ENCODE measurements at places on chromosomes 13 and 19. TPM values are rescaled to one million over a fixed set of nuclear protein-coding genes. Genes with fewer than 3 reads are reported as not detected.

Gene TPTE2
- not detected for total RNA-seq

Gene SLC25A23
- 27.5 TPM for total RNA-seq

Gene MIA
- not detected for total RNA-seq

Gene RPS19
- total RNA-seq, result 3,024 TPM

Gene CEACAM4
- not detected for total RNA-seq

Gene NEK5
- not detected for total RNA-seq

DNA sequence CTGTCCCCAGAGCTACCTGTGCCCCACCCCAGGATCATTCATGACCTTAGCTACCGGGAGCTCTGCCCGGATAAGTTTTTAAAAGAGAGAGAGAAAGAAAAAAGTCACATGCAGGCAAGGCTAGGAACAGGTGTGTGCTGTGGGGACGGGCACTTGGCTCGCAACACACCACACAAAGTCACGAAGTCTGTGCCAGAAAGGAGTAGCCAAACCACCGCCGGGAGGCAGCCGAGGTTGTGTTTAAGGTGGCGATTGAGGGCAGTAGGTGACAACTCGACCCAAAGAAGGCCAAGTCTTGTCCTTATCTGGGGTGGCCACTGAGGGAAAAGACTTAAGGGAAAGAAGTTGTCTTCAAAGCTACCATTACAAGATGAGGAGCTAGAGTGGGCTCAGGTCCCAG, 4.6 kb upstream of the TSHZ3 start:
- no peak for DNase-seq

- DNase-seq, result no peak
Measured at GRCh38 chr13:106494936-106495335, 40.5 kb downstream of the EFNB2 start.

DNA sequence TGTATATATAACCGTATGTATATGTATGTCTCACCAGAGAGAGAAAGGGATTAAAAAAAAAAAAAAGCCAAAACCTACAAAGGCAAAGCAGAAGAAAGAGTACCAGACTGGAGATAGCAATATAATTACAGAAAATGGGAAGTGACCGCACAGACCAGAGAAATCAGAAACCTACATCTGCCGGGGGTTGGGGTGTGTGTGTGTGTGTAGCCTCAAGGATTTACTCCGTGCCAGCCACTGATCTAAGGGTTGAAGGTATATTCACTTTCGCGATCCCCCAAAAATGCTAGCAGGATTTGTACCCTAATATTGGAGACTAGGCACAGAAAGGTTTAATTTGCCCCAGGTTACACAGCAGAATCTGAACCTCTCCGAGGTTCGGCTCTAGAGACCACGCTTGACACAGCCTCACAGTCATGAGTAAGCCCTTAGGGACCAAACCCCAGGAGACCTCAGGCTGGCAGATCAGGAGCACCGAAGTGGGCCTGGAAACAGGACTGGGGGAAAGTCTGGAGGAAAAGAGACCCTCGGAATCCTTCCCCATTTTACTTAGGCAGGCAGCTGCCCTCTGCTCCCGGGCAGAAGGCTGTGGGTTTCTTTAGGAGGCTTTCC, 14.8 kb downstream of the ARL11 start:
- no peak for DNase-seq

- no peak for DNase-seq
Measured at GRCh38 chr13:23392925-23393645, 40.4 kb downstream of the SACS start.

DNA sequence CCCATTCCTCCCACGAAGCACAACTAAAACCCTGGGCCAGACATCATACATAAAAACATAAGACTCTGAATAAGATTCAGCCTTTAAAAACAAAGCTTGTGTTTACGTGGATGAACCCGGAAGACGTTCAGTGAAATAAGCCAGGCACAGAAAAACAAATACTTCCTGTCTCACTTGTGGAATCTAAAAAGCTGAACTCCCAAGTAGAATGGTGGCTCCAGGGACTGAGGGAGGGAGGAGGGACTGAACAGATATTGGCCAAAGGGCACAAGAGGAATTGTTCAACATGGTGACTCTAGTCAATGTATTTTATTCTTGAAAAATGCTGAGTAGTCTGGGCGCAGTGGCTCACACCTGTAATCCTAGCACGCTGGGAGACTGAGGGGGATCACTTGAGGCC, 35.7 kb upstream of the TPM4 start:
- DNase-seq, result no peak

GRCh38 chr19:6236310-6237291, 43.2 kb downstream of the MLLT1 start:
- no peak for DNase-seq

GRCh38 chr19:19627621-19628500, at the start of gene LPAR2:
TSS of gene LPAR2 (minus strand) at chr19:19628220. CDS start at chr19:19627275, 945 bp downstream.
- peak; percentile 79 for DNase-seq

DNA sequence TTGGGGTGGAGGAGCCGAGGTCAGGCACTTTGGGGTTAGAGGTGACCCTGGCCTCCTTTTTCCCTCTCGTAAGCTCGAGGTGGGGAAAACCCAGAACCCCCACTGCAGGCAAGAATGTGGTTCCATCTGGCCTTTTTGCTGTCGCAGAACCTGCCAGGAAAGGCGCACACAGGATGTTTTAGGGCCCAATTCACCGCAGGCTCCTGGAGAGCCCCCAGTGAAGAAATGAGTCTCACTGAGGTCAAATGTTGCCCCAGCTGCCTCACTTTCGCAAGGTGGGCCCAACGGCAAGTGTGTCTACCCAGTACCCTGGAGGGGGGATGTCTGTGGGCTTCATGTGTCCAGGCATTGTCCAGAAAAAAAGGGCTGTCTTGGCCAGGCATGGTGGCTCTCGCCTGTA, 61.8 kb downstream of the PEX11G start:
- DNase-seq, result peak; percentile 23

DNA sequence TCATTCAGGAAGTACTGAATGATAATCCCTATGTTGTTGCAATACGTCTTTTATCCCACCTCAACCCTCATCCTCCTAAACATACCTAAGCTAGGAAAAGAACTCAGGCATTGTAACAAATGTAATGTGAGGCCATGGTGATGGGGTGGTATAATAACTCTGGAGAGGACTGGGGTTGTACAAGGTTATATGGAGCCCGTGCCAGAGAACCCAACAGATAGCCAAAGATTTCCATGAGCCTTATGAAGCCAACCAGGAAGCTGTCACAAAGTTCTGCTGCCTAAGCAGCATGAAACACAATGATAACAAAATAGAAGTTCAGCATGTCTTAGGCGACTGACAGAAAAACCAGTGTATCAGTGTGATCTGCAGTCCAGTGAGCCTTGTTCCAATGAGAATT, 394.1 kb upstream of the NBEA start:
- no peak for DNase-seq

- DNase-seq, result no peak
Measured at GRCh38 chr13:31011193-31011860, 78.9 kb downstream of the TEX26 start.

DNA sequence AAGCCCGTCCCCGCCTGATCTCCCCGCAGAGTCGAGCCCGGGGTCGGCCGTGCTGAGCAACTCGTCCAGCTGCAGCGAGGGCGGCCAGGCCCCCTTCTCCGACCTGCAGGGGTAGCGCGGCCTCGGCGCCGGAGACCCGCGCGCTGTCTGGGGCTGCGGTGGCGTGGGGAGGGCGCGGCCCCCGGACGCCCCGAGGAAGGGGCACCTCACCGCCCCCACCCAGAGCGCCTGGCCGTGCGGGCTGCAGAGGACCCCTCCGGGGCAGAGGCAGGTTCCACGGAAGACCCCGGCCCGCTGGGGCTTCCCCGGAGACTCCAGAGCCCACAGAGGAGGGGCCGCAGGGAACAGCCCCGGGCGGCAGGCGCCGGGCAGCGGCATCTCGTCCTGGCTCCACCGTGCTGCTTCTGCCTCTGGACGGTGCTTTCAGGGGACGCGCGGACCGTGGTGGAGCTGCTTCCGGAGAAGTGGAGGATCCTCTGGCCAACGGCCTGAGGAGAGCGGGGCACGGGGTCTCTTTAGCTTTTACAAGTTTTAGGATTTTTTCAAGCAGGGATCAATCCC, 8.8 kb upstream of the F7 start:
- no peak for DNase-seq

DNA sequence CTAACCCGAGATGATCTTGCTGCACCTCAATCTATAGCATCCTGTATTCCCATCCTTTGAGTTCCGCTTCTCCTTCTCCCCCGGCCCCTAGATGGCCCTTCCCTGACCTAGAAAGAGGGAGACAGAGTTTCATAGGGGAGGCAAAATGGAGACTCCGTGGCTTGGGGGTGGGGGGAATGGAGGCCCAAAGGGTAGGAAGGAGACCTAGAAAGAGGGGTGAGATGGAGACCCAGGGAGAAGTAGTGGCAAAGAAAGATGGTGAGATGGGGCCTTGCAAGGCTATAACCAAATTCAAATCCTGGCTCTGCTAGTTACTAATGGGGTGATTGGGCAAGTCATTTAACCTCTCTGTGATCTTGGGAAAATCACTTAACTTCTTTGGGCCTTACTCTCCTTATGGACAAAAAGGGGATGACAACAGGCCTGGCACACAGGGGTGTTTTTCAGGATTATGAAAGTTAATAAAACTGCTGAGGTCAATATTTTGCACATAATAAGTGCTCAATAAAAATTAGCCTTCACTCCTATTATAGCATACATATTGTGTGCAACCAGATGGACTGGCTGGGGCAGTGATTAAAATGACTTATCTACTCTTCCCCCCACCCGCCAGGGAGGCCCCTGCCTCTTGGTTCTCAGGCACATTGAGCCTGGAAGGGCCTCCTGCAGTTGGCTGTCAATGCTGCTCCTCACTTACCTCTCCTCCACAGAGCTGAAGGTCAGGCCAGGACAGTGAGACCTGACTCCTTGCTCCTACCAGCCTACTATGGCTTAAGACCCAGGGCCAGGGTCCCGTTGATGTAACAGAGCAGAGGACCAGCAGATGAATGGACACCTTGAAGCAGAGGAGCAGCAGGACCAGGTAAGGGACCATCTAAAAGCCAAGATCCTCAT, 633 bp downstream of the SPHK2 start:
- DNase-seq, result peak; percentile 22

DNA sequence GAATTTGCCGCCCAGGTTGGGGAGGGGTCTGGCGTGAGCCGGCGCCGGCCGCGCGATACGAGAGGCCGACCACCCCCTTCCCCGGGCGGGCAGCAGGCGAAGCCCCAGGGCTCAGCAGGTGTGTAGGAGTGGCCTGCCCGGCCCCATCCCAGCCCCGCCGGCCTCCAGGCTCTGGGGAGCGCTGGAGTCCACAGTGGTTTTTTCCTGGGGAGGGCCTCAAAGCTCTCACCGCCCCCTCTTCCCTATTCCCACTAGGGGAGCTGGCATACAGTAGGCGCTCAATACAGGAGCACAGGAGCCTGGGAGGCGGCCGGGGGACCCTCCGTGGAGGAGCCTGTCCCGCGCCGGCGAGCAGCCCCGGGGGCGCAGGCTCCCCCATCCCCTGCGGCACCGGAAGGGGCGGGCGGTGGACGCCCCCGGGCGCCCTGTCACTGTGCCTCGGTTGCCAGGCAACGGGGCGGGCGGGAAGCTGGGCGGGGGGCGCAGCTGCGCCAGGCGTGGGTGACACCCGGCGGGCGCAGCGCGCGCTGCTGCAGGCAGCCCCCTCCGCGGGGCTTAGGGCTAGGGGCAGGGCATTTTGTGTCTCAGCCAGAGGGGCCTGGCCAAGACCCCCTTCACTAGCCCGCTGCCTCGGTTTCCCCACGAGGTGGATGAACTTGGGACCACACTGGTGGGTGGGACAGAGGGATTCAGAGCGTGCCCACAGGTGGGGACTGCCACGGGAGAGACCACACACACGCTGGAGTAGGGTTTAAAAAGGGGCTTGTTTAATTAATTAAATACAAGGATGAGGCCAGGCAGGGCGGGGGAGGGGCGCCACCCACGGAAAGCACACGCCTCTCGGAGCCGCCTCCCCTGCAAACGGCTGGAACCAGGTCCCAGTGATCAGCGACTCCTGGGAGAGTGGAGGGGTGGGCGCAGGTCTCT, 3.6 kb upstream of the REXO1 start:
- peak; percentile 59 for DNase-seq

DNA sequence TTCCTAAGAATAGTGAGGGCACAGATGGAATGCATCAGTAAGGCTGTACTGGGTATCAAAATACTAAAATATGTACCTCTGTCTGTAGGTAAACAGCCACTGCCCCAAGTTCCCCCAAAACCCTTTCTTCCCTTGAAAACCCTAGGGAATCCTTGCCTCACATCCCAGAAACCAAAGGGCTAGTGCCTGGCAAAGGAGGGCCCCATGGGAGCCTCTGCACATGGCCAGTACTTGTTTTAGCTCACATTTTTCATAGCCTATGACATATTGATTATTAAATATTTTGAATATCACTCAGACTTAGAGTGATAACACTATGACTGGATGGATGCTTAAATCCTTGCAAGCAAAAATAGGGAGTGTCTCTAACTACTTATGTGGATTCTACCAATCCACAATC, 237.1 kb downstream of the LHFPL6 start:
- no peak for DNase-seq

- no peak for DNase-seq
Measured at GRCh38 chr13:98664924-98665637, 87.4 kb downstream of the SLC15A1 start.

DNA sequence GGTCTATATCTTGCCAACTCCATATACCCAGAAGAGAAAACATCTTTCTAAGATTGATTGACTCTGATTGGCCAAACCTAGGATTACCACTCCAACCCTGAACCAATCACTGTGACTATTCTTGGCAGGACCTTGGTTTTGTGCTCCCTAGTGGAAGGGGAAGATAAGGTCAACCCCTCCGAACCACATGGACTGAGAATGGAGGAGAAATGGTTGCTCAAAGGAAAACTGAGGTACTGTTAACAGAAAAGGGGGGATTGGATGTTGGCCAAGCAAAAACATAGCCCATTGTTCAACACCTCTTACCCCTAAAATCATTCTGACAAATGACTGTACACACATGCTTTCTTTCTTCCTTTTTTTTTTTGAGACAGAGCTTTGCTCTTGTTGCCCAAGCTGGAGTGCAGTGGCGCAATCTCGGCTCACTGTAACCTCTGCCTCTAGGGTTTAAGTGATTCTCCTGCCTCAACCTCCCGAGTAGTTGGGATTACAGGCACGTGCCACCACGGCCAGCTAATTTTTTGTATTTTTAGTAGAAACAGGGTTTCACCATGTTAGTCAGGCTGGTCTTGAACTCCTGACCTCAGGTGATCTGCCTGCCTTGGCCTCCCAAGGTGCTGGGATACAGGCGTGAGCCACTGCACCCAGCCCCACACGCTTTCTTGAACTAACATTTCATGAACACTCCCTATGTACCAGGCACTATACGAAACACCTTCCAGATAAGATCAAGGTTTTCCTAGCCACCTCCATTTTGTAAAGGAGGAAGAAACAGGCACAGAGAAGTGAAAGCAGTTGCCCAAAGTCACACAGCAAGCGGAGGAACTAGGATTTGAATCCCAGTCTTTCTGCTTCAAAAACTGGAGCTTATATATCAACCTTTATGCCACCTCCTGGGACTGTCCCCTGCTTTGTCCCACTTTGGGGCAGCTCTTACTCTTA, 6.5 kb downstream of the MEIOSIN start:
- no peak for DNase-seq

GRCh38 chr13:42571895-42572294, 2.1 kb upstream of the TNFSF11 start:
- no peak for DNase-seq
